ENCODE measurements at places on chromosomes 7 and 10. TPM values are rescaled to one million over a fixed set of nuclear protein-coding genes. Genes with fewer than 3 reads are reported as not detected.

MALRD1 gene
- not detected for polyA plus RNA-seq

TDRD1 gene
- not detected for polyA plus RNA-seq

TBRG4 gene
- 38.4 TPM for polyA plus RNA-seq

GPER1 gene
- polyA plus RNA-seq: 0.35 TPM

CHST12 gene
- 10.6 TPM for polyA plus RNA-seq

COPS6 gene
- polyA plus RNA-seq: 109 TPM

KCNMA1 gene
- polyA plus RNA-seq: 0.11 TPM

BAIAP2L1 gene
- 0.17 TPM for polyA plus RNA-seq

AS3MT gene
- 0.23 TPM for polyA plus RNA-seq

RAMP3 gene
- not detected for polyA plus RNA-seq

SOSTDC1 gene
- not detected for polyA plus RNA-seq

MSMB gene
- not detected for polyA plus RNA-seq

ADRA2A gene
- polyA plus RNA-seq: not detected

GRCh38 chr10:117130862-117131375 lies 7.2 kb downstream of the VAX1 start:
- DNase-seq: no peak
- H3K36me3 ChIP-seq: no peaks in the 10 kb centered on the region
- no peak overlapping the region for H3K27ac ChIP-seq
- H3K4me1 ChIP-seq: peaks cover 24% of the 10 kb centered on the region
- H3K27me3 ChIP-seq: peaks cover 88% of the 10 kb centered on the region

- H3K27me3 ChIP-seq: no peaks in the 10 kb centered on the region
- H3K4me1 ChIP-seq: peaks cover 56% of the 10 kb centered on the region
- no peak overlapping the region for H3K27ac ChIP-seq
- no peak overlapping the region for H3K4me3 ChIP-seq
- no peak for DNase-seq
- no peaks in the 10 kb centered on the region for H3K36me3 ChIP-seq
These were observed 8.3 kb downstream of the ADD3 start for GRCh38 chr10:110016039-110016438.

- no peak overlapping the region for H3K4me3 ChIP-seq
- H3K4me1 ChIP-seq: no peaks in the 10 kb centered on the region
- H3K27me3 ChIP-seq: no peaks in the 10 kb centered on the region
- no peak overlapping the region for H3K27ac ChIP-seq
These were observed 23.5 kb downstream of the CH25H start for GRCh38 chr10:89183571-89183970.

- H3K27ac ChIP-seq: no peak overlapping the region
- H3K27me3 ChIP-seq: no peaks in the 10 kb centered on the region
- H3K36me3 ChIP-seq: no peaks in the 10 kb centered on the region
- no peaks in the 10 kb centered on the region for H3K4me1 ChIP-seq
- no peak overlapping the region for H3K4me3 ChIP-seq
These were observed 961.5 kb downstream of the PCDH15 start for GRCh38 chr10:53839440-53840039.

DNA sequence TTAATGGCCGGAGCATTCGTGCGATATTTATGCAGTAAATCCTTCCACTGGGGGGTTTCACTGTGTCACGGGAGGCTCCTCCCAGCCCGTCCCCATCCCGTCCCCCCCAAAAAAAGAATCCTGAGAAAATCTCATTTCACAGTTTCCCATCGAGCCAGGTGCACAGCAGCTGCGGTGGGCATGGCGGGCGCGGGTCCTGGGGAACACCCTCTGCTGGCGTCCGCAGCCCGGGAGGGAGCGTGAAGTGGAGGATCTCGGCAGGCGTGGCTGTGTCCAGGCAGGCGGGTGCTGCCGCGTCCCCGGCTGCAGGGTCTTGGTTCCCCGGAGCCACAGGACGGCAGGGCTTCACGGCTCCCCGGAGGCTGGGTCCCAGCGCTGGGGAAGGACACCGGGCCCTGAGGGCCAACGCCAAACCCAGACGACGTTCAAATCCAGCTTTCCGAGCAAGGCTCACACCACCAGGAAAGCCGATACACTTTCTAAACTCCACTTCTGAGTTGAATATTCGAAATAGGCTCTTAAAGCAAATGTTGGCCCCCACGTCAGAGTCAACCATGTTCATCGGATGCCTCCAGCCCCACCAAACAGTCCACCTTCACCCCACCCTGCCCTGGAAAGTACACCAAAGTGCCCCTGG lies 55.7 kb downstream of the PDGFA start:
- no peaks in the 10 kb centered on the region for H3K36me3 ChIP-seq
- no peak overlapping the region for H3K27ac ChIP-seq

DNA sequence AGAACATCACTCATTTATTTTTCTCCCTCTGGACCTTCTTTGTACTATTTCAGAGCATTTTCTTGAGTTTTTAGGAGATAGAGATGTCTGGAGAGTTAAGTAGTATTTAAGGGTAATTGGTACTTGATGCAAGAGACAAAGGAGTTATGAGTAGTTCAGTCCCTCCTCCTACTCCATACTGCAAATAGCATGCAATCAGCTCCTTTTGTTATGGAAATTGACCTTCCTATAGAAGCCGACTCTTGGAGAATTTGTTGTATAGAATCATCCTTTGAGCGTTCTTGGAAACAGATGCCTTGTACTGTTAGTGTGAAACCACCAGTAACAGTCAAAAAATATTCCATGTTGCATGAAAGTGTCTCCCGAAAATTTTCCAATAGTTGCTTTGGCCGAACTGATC lies 428.2 kb upstream of the GALNT17 start:
- no peak for DNase-seq
- no peaks in the 10 kb centered on the region for H3K4me1 ChIP-seq
- H3K4me3 ChIP-seq: no peak overlapping the region
- H3K36me3 ChIP-seq: no peaks in the 10 kb centered on the region

GRCh38 chr7:2520761-2521290 lies 1.3 kb downstream of the LFNG start:
- H3K36me3 ChIP-seq: peaks cover 23% of the 10 kb centered on the region
- no peak for DNase-seq
- H3K27ac ChIP-seq: peak overlapping the region; percentile 100
- H3K4me1 ChIP-seq: peaks cover 58% of the 10 kb centered on the region
- no peaks in the 10 kb centered on the region for H3K27me3 ChIP-seq
- peak overlapping the region; percentile 94 for H3K4me3 ChIP-seq

- no peak overlapping the region for H3K4me3 ChIP-seq
- no peak for DNase-seq
- H3K4me1 ChIP-seq: peaks cover 9% of the 10 kb centered on the region
- peaks cover 55% of the 10 kb centered on the region for H3K36me3 ChIP-seq
- no peak overlapping the region for H3K27ac ChIP-seq
These were observed 5.2 kb downstream of the AP4M1 start for GRCh38 chr7:100106633-100107032.

DNA sequence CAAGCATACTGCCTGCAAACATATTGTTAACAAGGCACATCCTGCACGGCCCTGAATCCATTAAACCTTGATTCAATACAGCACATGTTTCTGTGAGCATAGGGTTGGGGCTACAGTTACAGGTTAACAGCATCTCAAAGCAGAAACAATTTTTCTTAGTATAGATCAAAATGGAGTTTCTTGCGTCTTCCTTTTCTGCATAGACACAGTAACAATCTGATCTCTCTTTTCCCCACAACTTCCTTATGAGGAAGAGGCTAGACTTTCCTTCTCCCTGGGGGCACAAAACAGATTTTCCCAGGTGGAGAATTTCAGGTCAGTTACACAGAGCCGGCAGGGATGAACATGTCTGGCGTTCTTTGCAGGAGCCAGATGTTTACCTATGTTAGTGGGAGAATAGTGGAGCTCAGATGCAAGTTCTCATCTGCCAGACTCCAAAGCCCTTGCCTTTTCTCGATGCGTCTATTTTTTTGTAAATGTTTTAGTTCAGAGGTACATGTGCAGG lies 37.5 kb upstream of the PFKFB3 start:
- H3K27ac ChIP-seq: no peak overlapping the region
- no peaks in the 10 kb centered on the region for H3K27me3 ChIP-seq
- peaks cover 19% of the 10 kb centered on the region for H3K4me1 ChIP-seq
- no peak for DNase-seq
- H3K36me3 ChIP-seq: peaks cover 12% of the 10 kb centered on the region
- H3K4me3 ChIP-seq: no peak overlapping the region

DNA sequence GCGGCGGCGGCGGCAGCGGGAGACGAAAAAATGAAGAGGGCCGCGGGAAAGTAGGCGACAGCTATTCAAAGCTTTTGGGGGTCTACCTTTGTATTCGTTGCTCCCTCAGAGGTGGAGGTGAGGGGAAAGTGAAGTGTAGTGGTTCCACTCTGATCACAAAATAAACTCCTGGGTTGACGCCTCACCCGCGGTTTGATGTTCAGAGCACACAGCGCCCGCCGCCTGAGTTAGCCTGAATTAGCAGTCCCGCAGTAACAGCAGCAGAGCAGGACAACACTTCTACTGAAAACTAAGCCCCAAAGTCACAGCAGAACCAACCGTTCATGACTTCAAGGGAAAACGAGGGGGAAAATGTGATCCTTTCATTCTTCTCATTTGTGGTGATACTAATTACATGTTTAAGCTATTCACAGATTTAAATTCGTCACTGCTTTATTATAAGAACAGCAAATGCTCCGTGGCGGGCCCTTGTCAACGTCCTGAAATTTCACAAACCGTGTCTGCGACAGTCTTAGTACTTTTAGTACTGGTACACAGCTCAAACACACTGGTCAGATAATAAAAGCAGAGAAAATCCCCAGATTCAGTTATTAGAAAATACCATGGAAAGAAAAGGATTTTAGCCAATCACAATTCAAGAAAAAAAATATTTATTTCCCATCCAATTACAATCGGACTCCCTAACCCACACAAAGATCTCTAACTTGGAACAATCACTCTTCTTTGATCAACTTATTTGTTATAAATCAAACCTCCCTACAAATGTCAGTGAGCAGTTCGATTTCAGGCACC lies 563 bp upstream of the JMJD1C start:
- no peaks in the 10 kb centered on the region for H3K36me3 ChIP-seq
- H3K27ac ChIP-seq: peak overlapping the region; percentile 63
- H3K4me1 ChIP-seq: peaks cover 23% of the 10 kb centered on the region
- DNase-seq: no peak
- H3K4me3 ChIP-seq: peak overlapping the region; percentile 95
- H3K27me3 ChIP-seq: peaks cover 13% of the 10 kb centered on the region

- H3K36me3 ChIP-seq: no peaks in the 10 kb centered on the region
- H3K4me3 ChIP-seq: no peak overlapping the region
- no peaks in the 10 kb centered on the region for H3K27me3 ChIP-seq
- peak overlapping the region; percentile 83 for H3K27ac ChIP-seq
These were observed 21.1 kb downstream of the FAM53B start for GRCh38 chr10:124722798-124723783.

- no peaks in the 10 kb centered on the region for H3K27me3 ChIP-seq
- H3K4me1 ChIP-seq: peaks cover 9% of the 10 kb centered on the region
- peak; percentile 35 for DNase-seq
- H3K27ac ChIP-seq: peak overlapping the region; percentile 94
These were observed 980 bp downstream of the FHIP2A start for GRCh38 chr10:114822444-114823076.

- no peaks in the 10 kb centered on the region for H3K36me3 ChIP-seq
- H3K27me3 ChIP-seq: no peaks in the 10 kb centered on the region
- no peak for DNase-seq
- H3K27ac ChIP-seq: no peak overlapping the region
- peaks cover 38% of the 10 kb centered on the region for H3K4me1 ChIP-seq
These were observed 39.3 kb downstream of the PRF1 start for GRCh38 chr10:70563230-70563629.

- no peaks in the 10 kb centered on the region for H3K4me1 ChIP-seq
- no peak for DNase-seq
- no peak overlapping the region for H3K4me3 ChIP-seq
- H3K27me3 ChIP-seq: no peaks in the 10 kb centered on the region
These were observed 6.3 kb downstream of the LIPF start for GRCh38 chr10:88670497-88670896.

DNA sequence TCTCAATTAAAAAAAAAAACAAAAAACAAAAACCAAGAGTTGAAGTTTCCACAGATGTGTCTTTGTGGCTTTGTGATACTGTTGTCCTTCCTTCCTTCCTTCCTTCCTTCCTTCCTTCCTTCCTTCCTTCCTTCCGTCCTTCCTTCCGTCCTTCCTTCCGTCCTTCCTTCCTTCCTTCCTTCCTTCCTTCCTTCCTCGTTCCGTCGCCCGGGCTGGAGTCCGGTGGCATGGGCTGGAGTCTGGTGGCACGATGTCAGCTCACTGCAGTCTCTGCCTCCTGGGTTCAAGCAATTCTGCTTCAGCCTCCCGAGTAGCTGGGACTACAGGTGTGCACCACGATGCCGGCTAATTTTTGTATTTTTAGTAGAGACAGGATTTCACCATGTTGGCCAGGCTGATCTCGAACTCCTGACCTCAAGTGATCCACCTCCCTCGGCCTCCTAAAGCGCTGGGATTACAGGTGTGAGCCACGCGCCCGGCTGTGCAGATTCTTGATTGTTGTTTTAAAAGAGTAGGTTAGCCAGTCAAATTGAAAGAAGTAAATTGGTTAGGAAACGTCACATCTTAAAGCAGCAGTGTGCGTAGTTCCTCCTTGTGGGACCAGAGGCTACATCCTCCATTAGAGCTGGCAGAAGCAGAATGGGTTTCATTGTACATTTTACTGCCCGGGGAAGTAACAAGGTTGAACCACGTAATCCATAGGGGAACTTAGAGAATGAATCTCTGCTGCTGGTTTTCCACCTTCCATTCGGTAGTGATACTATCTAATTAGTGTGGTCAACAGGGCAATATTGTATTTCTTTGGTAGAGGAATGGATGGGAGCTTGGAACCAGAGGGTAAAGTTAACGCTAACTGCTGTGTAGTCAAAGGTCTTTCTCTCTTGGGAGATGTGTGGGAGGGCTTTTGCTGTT lies 20.6 kb downstream of the DNAJB6 start:
- DNase-seq: no peak
- H3K27me3 ChIP-seq: no peaks in the 10 kb centered on the region
- H3K4me1 ChIP-seq: peaks cover 14% of the 10 kb centered on the region
- peaks cover 50% of the 10 kb centered on the region for H3K36me3 ChIP-seq
- H3K4me3 ChIP-seq: no peak overlapping the region

- no peak overlapping the region for H3K4me3 ChIP-seq
- H3K27me3 ChIP-seq: no peaks in the 10 kb centered on the region
- no peaks in the 10 kb centered on the region for H3K36me3 ChIP-seq
- DNase-seq: no peak
These were observed 154.1 kb upstream of the PDE1C start for GRCh38 chr7:32224276-32224675.
